ENCODE measurements at places on chromosomes 6 and 20.

- no peak for DNase-seq
Measured at GRCh38 chr6:43788301-43788700, 18.3 kb downstream of the VEGFA start.

DNA sequence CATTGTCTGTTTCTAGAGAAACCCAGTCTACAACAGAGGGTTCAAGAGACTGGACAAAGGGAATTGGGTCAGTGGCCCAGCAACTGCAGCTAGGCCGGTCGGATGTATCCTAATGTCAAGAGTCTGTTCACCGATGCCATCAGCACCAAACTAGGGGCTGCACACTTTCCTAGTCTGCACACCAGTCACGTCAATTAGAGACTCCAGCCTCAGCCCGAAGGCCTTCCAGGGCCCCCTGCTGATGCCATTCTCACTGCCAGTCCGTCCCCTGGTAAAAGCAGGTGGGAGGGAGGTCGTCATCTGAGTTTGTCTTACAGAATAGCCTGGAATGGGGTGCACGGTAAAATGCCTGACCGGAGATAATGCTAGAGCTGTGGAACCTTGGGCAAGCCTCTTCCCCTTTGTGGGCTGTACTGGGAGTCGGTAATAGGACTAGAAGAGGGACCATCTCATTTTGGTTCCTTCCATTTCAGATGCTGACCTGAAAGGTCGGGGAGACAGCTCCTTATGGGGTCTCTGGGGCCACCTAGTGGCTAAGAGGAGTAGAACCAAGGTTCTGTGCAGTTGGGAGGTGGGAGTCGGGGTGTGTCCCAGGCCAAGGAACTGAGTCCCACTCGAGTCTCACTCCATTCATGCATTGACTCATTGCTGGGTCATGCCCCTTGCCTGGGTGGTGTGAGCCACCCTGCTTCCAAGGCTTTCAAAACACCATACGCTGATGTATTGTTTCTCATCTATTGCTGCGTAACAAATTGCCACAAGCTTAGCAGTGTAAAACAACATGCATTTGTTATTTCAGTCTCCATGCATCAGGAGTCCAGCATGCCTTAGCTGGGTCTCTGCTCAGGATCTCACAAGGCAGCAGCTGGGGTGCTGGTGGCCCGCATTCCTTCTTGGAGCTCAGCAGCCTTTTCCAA, 5.1 kb downstream of the SOX12 start:
- DNase-seq = peak; percentile 54

GRCh38 chr6:34295721-34296120, 46.9 kb upstream of the SMIM29 start:
- DNase-seq = peak; percentile 6

DNA sequence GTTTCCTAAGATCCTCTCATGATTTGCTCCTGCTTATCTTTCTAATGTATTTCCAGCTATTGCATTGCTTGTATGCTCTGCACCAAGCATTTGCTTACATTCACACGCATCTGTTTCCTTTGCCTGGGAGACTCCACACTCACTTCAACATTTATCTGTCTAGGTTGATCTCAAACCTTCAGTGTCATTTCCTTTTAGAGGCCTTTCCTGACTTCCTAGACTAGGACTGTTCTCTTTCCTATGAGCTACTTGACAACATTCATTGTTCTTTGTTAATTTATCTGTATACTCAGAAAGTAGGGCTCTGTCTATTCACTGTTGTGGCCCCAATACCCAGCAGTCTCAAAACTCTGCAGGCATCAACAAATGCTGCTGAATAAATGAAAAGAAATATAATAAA, 84.4 kb downstream of the WASF1 start:
- no peak for DNase-seq

DNA sequence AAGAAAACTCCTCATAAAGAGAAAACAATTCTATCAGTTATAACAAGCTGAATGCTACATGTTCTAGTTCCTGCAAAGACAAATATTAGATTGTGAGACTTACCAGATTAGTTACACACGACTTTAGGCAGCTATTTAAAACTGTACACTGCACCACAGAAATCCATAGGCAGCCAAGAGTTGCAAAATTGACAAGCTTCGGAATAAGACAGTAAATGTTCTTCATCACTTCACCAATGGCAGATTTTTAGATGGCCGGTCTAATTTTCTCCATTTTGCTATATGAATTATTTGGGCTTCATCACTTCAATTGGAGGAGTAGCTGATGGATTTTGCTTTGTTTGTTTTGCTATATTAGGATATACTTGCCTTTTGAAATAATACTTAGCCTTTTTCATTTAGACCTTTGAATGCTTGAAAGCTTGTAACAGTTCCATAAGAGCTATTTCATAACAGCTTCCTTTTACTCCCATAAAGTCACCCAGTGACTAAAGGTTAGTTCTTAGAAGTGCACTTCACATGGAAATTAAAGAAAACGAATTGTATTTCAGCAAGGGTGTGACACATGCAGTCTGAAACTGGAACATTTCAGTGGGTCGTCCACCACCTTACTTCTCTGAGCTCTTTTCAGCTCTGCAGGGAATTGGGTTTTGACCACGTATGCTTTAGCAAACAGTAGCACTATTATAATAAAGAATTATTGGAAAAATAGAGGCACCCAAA, at the start of gene ROS1:
TSS of gene ROS1 (minus strand) at position 512 of the 723 bp plus-strand sequence. CDS start at position 226, 286 bp downstream.
- DNase-seq = no peak

- peak; percentile 30 for DNase-seq
Measured at GRCh38 chr6:21741221-21742109, 147.9 kb downstream of the SOX4 start.

DNA sequence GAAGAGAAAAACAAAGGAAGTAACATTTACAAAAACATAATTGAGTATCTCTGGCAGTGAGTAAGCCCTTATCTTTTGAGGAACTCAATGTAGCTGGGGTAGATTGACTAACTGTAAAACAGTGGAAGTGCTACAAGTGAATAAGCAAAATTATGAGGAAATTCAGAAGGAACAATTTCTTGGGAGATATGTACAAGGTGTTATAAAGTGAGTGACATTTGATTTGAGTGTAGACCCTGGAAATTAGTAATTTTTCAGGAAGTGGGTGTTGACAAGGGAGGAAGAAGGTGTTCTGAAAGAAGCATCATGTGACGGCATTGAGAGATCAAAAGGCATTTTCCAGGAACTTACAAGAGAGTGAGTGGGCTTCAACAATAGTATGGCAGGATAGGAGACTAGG, 22.2 kb downstream of the XRN2 start:
- no peak for DNase-seq

- peak; percentile 45 for DNase-seq
Measured at GRCh38 chr6:111105578-111105977, 18.3 kb downstream of the SLC16A10 start.

DNA sequence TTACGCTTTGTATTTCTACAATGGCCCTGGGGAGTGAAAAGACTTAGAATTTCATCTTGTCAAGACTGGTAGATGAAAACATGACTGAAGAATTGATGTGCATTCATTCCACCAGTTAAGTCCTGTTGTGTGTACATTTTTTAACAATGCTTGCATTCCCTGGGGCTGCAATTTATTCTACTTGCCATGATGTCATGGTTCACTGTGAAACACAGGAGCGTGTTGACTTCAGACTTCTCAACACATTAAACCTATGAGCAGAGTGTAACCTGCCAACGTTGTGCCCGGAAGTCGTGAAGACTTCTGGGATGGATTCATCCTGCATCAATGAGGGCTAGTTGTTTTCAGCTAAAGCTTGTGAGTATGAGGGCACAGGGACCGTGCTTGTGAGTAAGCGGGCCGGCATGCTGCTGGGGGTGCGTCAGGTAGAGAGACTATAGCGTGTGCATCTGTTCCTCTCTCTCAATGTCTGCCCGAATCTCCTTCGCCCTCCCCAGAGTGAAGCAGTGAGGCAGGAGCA, 26.3 kb upstream of the RIMS4 start:
- no peak for DNase-seq

All from A172 (cell line).